ENCODE measurements at places on chromosomes 5 and 9.

DNA sequence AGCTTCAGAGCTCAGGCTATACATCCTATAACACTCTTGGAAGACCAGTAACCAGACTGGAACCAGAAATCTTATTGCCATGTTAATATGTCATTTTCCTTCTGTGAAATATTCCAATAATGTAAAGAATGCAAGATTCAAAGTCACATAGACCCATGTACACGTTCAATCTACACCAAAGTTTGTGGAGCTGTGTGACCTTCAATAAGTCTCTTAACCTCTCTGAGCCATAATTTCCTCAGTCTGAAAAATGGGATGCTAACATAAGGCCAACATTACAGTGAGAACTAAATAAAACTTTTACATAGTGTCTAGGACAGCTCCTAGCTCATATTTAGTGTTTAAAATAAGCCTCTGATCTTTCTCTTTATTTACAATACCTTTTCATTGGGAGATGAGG, 70.4 kb downstream of the ARRDC3 start:
- no peak for DNase-seq

DNA sequence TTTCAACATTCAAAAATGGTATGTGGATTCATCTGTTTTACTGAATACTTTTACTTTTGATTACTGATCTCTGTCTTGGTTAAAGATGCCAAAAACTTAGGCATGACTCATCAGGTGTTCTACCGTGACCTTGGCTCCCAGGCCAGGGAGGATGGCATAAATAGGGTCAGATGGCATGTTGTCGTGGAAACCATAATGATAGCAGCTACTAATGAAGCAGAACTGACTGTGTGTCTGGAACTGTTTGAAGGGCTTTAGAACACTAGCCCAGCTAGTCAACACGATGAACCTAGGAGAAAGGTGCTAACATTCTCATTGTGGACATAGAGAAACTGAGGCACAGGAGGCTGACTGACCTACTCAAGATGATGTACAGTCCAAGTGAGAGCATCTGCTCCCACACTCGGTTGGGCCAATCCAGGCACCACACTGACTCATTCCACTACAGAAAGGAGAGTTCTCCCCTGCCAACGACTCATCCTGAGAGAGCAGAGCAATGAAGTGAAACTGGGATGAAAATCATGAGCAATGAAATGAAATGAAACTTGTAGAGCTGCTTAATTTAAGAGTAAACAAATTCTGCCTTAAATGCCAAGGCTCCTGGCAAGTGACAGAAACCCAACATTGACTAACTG, 116.0 kb downstream of the TENT4A start:
- no peak for DNase-seq

DNA sequence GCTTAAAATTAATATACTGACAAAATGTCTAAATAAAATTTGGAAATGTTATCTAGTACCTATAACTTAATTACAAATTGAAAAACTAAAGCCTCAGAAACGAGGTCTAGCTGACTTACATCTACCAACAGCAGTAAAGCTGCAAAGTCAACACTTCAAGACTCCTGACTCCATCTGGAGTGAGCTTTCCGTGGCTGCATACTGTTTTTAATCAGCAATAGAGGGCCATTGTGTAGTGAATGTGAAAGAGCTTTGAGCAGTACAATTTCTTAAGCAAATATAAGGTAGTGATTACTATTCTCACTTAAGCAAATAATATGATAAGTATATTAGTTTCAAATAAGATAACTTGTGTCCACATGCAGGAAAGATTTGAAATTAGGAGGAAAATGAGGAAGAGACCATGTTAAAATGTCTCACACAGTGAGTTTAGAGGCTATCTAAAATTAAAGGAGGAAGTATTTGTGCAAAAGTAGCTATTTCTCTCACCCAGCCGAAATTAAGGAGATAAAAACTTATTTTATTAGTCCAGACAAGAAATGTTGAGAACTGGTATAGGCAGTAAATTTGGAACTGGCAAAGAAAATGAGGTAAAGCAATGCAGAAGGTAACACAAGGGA, 6.4 kb downstream of the SPINK6 start:
- DNase-seq, result no peak

DNA sequence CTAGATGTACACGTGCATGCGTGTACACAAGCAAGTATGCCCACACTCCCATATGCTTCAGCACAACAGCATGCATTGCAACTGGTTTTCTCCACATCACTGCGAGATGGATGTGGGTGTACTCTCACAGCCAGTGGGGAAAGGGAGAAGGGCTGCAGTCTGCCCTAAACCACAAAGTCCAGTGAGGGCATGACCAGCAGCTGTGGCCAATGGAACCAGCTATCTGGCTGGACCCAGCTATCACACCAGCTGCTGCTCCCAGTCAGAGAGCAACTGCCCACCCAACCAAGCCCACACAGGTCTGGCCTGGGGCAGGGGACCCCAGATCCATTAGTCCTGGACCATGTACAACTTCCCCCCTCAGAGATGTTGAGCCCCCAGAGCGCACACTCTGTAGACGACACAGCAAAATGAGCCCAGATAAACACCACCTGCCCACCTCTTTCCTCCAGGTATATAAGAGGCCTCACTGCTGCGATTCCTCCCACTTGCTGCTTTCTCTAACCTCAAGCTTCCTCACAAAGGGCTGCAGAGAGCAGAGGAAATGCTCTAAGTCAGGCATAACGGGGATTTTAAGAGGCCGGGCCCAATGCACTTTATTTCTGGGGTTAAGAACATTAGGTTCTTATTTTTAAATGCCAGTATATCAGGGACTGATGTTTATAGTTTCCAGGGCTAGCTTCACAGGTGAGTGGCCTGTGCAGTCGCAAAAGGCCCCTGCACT, 39.0 kb downstream of the SHB start:
- DNase-seq, result no peak

DNA sequence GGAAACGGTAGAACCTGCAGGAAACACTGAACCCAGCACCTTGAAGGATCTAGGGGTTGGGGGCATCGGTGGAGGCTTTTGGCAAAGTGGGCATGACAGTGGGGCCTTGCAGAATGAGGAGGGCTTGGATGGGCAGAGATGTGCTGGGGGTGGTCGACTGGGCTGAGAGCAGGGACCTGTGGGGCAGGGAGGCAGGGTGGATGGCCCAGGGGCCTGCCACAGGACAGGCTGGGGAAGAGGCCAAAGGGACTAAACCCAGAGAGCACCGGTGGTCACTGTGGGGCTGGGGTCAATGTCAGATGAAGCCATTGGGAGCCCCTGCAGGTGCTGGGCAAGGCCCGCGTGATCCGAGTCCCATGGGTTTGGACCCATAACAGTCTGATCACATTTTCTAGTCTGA, 175.3 kb downstream of the DAB2IP start:
- DNase-seq, result no peak

GRCh38 chr9:132239999-132240840, 78.4 kb downstream of the NTNG2 start:
- no peak for DNase-seq

DNA sequence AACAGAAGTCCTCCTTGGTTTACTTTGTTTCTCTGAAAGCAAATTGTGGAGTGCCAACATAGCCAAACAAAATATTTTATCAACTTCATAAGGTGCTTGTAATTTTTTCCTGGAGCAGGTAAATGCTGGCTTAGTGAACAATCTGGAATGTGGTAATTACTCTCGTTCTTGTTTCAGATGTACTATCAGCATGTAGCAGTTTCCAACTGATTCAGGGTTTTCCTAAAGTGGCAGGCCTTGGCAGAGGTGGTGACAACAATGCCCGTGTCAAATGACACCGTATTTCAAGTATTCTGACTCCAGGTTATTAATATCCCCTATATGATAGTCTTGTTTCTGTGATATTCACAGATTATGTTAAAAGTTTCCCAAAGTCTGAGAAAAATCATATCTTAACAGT, 1.2 kb downstream of the C9orf72 start:
- DNase-seq, result no peak

- no peak for DNase-seq
Observed at GRCh38 chr5:95262933-95263660, 21.8 kb downstream of the MCTP1 start.

- DNase-seq, result no peak
Observed at GRCh38 chr5:178674334-178674733, 47.5 kb upstream of the CLK4 start.

GRCh38 chr9:134455934-134456755, 129.9 kb downstream of the RXRA start:
- DNase-seq, result peak; percentile 58

GRCh38 chr9:136372561-136373299, 739 bp downstream of the CARD9 start:
- no peak for DNase-seq

- DNase-seq, result no peak
Observed at GRCh38 chr5:7869474-7870136, 657 bp downstream of the MTRR start.

- no peak for DNase-seq
Observed at GRCh38 chr9:99266255-99267023, 44.4 kb downstream of the SEC61B start.

DNA sequence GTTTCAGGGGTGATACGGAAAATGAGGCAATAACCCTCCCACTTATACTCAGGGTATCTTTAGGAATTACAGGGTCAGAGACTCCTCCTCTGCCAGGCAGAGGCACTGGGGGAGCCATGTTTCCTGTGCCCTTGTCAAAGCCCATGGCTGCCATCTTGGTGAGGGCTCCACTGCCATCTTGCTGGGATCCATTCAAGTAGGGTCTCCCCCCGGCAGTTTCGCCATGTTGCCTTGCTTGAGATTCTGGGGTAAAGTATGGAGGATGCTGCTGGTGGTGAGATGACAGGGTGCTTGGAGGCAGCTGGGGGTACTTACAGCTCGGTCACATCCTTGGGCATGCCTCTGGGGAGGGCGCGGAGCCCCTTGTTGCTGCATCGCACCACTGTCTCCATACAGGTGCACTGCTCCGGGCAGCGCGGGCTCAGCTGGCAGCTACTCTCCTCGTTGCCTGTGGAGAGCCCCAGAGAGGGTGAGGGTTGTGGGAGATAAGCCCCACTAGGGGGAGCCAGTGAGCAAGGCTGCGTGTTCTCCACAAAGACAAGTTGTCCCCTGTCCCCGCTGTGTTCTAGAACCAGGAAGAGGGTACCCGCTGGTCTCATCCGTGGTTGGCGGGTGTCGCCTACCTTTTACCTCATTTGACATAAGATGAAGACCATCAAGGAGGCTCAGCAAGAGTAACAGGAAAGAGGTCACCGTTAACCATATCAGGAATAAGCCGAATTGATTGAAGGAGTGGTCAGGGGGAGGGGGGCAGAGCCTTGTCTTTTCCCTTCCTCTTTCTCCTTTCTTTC, 169.0 kb upstream of the PANK3 start:
- no peak for DNase-seq

DNA sequence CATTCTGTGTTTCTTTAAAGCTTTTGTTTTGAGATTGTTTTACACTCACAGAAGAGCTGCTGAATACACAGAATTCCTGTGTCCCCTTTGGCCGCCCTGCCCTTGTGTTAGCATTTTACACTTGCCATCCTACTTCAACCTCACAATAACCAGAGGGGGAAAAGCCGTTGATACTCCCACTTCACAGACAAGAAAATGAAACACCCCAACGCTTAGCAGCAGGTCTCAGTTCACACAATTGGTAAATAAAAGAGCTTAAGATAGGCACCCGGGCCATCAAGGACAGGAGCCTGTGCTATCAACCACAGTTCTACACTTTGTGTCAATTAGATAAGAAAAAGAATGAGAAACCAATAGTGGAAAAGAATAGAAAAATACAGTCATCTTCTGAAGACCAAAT, 178.0 kb downstream of the SYK start:
- no peak for DNase-seq

- no peak for DNase-seq
Observed at GRCh38 chr5:131757830-131758519, 38.8 kb downstream of the FNIP1 start.

- DNase-seq, result no peak
Observed at GRCh38 chr9:110967196-110967595, 71.1 kb downstream of the LPAR1 start.

DNA sequence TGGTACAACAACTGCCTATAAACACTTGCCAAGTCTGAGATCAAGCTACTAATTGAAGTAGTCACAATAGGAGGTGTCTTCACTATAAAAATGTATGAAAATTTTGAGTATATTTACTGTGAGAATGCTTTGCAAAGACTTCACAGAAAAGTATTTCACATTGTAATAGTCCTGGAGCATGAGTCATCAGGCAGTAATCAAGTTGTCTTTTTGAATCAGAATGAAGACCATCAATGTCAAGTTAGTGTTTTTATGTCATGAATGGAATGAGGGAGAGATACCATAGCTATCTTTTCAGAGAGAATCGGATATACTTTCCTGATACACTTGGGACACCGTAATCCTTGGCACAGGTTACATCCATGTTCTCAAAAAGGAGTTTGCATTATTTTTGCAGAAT, 466.9 kb upstream of the ARRDC3 start:
- DNase-seq, result no peak

DNA sequence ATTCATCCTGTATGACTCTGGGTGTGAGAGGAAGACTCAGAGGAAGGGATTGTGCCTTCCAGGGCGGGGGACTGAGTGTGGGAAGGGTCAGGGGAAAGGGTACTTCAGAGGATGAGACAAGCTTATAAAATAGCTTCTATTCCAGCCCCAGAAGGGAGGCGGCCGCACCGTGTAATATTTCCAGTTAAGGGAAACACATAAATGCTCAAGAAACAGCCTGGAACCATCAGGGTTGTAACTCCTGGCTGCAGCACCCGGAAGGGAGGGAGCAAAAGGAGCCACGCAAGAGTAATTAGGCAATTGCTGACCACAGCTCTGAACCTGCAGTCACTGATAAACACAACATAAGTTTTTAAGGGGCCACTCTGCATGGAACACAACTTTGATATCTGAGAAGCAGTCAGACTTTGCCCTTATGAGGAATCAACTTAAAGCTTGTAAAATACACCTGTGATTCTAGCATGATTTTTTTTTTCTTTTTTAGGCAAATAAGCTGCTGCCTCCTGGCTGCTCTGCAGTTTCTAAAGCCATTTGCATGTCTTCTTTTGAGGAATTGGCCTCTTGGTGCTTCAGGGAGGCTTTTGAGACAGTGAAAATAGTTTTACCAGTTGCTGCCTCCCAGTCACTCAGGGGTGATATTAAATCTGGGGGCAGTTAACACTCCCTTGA, 382.7 kb downstream of the ENC1 start:
- no peak for DNase-seq

- DNase-seq, result no peak
Observed at GRCh38 chr5:152869971-152870370, 464.9 kb upstream of the NMUR2 start.

GRCh38 chr9:92266486-92266885, 27.0 kb downstream of the IARS1 start:
- no peak for DNase-seq

- no peak for DNase-seq
Observed at GRCh38 chr5:149627070-149627469, 45.8 kb downstream of the ARHGEF37 start.

Data from stimulated activated CD8-positive, alpha-beta memory T cell treated with anti-CD3 and anti-CD28 coated beads, Interleukin-4, amount 100 ng/mL, for 4 hours (primary cell).